Kidney capillary endothelial cell (primary cell): ENCODE measurements at places on chromosomes 5 and 9.

- no peak for DNase-seq
Observed at GRCh38 chr5:40652441-40653220, 27.1 kb upstream of the PTGER4 start.

DNA sequence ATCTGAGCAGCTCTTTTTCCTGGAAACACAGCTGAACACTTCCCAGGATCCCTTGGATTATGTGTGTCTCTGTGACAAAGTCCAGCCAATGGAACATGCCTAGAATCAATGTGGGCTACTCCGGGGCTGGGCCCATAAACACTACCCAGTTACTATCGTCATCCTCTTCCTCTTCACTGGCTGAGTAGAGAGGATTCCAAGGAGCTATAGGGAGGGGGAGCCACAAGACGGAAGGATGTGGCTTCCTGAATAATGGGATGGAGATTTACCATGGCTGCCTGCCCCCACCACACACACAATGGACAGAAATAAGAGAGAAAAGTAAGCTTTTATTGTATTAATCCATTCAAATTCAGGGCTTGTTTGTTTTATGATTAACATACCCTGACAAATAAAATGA is 22.1 kb upstream of the TAS2R1 start:
- no peak for DNase-seq

DNA sequence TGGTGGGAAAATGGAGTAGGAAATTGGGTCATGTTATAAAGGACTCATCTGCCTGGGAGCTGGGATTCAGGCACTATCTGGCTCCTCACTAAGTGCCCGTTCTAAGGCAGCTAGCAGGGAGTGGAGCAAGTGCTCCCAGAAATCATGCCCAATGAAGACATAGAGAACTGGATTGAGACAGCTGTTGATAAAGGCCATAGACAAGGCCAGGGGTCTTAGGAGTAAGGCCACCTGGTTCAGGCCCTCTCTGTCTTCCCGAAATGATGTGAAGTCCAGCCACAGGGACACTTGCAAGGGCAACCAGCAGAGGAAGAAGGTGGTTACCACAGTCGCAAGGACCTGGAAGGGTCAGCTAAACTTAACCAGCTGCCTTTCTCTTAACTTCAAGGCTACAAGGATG is 20.1 kb upstream of the SPINK1 start:
- DNase-seq = no peak

- no peak for DNase-seq
Observed at GRCh38 chr5:144139586-144139985, 30.9 kb downstream of the YIPF5 start.

GRCh38 chr5:34811706-34812105 is 27.3 kb upstream of the TTC23L start:
- DNase-seq = no peak

- no peak for DNase-seq
Observed at GRCh38 chr9:32351845-32352244, 32.6 kb upstream of the ACO1 start.

GRCh38 chr9:3894772-3895171 is 369.0 kb upstream of the RFX3 start:
- no peak for DNase-seq

- DNase-seq = no peak
Observed at GRCh38 chr9:99595796-99596195, 225.9 kb upstream of the NR4A3 start.

GRCh38 chr5:116176121-116176520 is 91.3 kb downstream of the COMMD10 start:
- DNase-seq = no peak

DNA sequence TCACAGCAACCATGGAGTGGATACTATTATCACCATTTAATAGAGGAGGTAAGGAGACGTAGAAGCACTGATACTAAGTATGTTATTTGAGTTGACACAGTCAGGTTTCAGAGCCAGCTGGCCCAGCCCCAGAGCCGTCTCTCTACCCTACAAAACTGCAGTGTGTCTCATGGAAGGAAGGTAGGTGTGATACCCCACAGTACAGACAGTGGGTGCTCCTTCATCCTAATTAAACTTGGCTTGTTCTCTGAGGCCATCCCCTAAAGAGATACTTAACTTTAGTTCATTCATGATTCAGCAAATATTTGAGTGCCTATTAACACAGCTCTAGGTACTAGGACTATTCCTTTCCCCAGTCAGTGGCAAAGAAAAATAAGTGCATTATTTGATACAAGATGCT is 22.6 kb downstream of the PIP5K1B start:
- DNase-seq = no peak

DNA sequence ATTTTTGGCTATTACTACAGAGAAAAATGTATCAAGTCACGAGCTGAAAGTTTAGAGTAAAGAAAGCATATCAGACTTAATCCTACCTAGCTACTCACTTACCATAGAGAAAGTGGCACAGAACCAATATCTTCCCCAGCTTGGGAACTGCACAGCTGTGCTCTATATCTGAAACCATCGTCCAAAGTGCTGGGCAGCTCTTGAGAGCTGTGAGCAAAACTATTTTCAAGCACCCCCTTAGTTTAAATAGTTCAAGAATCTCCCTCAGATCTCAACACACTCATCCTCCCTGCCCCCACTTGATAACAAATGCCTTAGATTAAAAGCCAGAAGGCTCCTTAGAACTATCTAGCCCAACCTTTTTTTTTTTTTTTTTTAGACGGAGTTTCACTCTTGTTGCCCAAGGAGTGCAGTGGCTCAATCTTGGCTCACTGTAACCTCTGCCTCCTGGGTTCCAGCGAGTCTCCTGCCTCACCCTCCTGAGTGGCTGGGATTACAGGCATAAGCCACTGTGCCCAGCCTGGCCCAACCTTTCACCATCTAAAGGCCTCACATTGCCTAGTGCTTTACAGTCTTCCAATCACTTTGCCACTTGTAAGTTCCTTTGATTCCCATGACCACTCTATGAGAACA is 94.2 kb upstream of the APC start:
- no peak for DNase-seq

DNA sequence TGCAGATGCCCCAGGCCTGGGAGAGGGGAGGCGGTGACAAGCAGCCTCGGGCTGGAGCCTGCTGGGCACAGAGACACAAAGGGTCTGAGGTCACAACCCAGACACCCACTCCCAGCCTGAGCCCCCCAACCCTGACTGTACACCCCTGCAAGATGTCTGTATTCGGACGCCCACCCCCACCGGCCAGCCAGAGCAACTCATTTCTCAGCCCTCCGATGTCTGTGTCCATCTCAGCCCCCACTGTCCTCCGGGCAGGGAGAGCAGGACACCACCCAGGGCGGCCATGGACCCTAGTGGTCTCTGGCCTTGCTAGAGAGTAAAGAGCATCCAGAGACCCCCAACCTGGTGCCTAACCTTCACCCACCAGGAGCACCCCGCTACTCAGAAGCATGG is 3.9 kb downstream of the LCN12 start:
- DNase-seq = no peak

DNA sequence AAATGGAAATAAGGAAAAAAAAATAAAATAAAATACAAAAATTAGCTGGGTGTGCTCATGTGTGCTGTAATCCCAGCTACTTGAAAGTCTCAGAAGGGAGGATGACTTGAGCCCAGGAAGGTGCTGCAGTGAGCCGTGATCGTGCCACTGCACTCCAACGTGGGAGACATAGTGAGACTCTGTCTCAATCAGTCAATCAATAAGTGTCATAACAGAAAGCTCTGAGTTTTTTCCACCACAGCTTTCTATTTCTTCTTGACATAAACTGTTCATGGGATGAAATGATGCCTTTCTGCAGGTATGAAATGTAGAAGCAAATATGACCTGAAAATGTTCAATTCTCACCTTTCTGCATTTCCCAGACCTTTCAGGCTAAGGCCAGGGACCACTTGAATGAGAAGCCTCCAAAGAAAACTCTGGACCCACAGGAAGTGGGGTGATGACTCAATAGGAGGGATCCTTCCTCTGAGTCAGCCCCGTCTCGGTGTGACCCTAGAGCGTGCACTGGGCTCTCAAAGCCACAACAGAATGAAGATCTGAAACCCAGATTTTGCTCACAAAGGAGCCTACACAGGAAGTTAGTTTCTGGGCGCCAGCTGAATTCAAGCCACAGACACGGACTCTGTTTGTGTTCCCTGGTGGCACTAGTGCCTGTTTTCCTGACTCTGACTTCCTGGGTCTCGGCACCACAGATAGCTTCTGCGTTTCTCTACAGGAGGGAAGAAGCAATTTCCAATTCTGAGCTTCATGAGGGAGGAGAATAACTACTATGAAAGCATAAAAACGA is 62.0 kb downstream of the ANKH start:
- peak; percentile 98 for DNase-seq

GRCh38 chr5:68408345-68408871 is 192.9 kb downstream of the PIK3R1 start:
- DNase-seq = no peak

GRCh38 chr5:151107084-151107483 is 26.2 kb upstream of the TNIP1 start:
- no peak for DNase-seq

DNA sequence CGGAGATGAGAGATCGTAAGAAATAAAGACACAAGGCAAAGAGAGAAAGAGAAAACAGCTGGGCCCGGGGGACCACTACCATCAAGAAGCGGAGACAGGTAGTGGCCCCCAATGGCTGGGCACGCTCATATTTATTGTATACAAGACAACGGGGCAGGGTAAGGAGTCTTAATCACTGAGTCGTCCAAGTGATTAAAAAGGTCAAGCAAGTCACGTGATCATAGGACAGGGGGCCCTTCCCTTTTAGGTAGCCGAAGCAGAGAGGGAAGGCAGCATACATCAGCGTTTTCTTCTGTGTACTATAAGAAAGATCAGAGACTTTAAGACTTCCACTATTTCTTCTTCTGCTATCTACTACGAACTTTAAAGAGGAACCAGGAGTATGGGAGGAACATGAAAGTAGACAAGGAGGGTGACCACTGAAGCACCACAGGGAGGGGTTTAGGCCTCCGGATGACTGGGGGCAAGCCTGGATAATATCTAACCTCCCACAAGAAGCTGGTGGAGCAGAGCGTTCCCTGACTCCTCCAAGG is 24.6 kb upstream of the QSOX2 start:
- DNase-seq = no peak

- DNase-seq = no peak
Observed at GRCh38 chr5:16759147-16759773, 142.5 kb upstream of the RETREG1 start.

DNA sequence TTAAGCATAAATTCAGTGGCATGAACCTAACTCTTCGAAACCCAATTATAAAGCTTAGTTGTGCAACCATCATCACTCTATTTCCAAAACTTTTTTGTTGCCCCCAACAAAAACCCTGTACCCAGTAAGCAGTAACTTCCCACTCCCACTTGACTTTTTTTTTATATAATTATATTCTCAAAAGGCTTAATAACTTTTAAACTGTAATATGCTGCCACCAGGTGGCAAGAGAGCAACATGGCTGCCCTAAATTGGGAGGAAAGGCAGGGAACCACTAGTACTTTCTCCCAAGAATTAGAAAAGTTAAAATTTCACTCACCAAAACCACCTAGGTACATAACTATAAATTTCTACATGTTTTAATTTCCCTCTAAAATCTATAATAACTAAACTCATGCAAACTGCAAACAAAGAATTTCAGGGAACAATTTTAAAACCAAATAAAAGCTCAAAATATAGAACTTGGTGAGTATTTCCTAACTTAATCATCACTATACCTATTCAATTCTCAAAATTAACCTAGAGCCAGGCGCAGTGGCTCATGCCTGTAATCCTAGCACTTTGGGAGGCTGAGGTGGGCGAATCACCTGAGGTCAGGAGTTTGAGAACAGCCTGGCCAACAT is 50.2 kb upstream of the RNF38 start:
- DNase-seq = peak; percentile 27

DNA sequence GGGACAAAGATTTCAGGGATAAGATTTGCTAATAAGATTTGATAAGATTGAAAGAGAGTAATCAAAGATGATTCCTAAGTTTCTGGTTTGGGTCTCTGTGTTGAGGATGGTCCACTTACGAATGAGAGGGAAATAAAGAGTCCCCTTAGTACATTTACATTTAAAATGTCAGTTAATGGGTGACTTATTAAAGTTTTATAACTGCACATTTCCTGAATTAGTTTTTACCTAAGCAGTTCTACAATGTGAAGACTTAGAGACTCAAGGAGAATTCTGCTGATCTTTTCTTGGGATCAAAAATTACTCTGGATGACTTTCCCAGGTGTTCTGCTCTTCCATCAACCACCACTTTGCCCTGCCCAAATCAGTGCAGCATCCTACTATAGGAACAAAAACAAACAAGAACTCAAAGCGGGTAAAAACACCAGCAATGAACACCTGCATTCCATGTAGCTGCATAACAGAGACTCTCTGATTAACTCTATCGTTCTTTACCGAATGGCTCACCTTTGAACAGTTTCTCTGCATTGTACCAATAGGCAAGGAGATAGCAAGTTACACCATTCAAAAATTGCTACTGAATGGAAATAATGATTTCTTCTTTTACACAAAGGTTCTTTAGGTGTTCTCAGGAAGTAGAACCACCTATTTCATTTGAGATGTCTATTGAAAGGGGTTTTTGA is 65.3 kb downstream of the PRLR start:
- DNase-seq = no peak

DNA sequence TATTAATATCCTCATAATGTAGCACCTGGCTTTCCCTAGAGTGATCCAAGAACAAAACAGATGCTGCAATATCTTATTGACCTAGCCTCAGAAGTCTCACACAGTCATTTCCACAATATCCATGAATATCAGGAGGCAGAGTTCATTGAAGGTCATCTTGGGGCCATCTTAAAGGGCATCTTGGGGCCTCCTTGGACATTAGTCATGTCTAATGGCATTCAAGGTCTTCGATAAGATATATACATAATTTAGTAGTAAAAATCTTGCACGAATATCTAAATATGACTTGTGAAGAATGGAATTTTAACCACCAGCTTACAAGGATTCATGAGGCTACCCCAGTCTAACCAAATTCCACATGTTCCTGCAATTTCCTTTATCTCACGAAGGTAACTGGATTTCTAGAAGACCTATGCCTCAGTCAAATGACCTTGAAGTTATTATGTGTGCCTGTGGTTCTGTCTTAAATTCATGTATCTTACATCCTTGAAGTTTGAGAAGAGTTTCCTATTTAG is 163.6 kb upstream of the SPEF2 start:
- no peak for DNase-seq

- no peak for DNase-seq
Observed at GRCh38 chr9:27029186-27029585, 23.7 kb upstream of the LRRC19 start.

- DNase-seq = no peak
Observed at GRCh38 chr9:135214054-135214640, 126.7 kb downstream of the OLFM1 start.

DNA sequence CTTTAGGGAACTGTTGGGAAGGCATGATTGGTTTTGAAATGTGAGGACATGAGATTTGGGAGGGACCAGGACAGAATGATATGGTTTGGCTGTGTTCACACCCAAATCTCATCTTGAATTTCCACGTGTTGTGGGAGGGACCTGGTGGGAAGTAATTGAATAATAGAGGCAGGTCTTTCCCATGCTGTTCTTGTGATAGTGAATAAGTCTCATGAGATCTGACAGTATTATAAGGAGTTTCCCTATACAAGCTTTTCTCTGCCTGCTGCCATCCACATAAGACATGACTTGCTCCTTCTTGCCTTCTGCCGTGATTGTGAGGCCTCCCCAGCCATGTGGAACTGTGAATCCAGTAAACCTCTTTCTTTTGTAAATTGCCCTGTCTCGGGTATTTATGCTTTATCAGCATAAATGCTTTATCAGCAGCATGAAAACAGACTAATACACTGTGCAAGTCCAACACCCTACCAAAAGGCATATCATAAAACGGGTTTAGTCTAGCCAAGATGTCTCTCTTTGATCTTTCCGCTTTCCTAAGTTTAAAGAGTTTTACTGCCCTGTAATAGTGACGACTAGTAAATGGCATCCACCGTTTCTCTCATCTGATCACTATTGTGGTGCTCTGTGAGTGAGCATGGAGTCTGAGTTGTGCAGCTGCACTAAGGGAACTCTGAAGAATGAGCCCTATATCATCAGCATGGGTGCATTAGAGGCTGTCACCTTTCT is 12.9 kb upstream of the ZNF782 start:
- no peak for DNase-seq
